Activated CD8-positive, alpha-beta memory T cell treated with anti-CD3 and anti-CD28 coated beads for 1 hour (primary cell): ENCODE measurements at places on chromosomes 6 and 20.

- no peak for DNase-seq
These were observed 1272.0 kb downstream of the HACE1 start for GRCh38 chr6:103587722-103588121.

- no peak for DNase-seq
These were observed 138.5 kb upstream of the UST start for GRCh38 chr6:148608199-148608951.

- no peak for DNase-seq
These were observed 329.0 kb downstream of the GRIK2 start for GRCh38 chr6:101722471-101722870.

DNA sequence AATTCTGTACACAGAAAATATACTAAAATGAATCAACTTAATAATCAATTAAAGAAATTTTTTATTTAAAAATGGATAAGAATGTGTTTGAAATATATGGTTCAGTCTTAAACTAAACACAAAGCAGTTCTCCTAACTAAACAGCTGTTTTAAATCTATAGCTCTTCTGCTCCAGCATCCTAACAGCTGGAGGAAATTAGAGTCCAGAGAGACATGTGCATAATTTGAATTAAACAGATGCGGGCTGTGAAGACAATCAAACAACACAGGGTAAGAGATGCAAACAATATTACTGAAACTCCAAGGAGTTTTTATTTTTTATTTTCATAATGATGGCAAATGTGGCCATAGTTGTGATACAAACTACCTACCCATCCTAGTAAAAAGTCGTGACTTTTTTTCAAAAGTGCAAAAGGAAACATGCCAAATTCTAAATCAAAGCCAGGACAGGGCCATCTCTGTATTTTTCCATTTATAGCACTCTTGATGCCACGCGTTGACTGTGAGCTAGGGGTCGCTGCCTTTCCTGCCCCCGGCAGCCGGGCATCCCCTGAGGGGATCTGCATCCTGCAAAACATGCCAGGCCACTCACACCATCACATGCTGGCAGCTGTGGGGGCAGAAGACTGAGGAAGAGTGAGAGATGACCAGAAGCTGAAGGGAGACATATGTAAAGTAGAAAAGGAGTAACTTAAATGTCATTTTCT lies 310.6 kb downstream of the PRKN start:
- no peak for DNase-seq

GRCh38 chr6:118504611-118505010 lies 43.5 kb upstream of the PLN start:
- no peak for DNase-seq

DNA sequence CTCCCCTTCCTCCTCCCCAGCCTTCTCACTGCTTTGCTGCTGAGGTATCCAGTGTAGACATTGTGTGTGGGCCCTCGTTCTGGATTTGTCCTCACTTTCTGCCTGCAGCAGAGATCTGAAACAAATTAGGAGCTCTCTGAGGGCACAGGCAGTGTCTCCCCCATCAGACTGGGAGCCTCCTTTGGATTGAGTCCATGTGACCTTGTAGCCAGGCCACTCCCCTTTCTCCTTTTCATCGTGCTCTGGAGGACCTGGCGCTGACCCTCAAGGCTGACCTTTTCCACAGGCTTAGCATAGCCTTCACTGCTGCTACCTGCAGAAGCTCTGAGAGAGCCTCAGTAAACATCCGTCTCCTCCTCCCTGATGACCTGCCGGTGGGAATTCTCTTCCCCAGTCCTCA lies 26.2 kb downstream of the VEGFA start:
- DNase-seq = no peak

DNA sequence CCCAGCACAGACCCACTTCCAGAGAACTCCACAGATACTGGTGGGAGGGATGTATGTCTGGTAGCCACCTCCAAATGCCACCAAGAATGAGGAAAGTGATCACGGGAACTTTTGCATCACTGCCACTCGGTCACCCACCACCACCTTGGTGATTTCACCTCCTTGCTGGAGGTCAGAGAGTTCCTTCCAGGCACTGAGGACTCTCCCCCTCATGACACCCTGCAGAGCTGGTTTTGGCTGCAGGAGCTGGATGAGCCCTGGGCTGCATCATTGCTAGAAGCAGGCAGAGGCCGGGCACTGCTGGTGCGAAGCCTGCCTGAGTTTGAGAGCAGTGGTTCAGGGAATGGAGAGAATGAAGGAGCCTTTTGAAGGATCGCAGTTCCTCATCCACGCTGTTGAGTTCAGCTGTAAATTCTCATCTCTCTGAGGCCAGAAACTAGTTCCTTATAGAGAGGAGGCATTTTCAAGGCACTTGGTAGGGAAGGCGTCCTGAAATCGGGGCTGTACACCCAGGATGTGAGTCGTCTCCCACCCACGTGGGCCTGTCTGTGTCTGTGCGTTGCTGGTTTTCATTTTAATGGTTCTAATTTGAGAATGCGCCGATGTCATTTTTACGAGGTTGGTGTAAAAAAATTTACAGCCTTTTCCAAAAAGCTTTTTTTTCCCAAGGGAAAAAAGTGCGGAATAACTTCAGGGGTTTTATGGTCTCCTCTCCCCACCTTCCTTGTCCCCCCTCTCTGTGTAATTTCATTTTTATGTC lies 25.0 kb downstream of the FOXP4 start:
- no peak for DNase-seq

GRCh38 chr6:116253188-116253504 lies 729 bp downstream of the TSPYL4 start:
- no peak for DNase-seq

DNA sequence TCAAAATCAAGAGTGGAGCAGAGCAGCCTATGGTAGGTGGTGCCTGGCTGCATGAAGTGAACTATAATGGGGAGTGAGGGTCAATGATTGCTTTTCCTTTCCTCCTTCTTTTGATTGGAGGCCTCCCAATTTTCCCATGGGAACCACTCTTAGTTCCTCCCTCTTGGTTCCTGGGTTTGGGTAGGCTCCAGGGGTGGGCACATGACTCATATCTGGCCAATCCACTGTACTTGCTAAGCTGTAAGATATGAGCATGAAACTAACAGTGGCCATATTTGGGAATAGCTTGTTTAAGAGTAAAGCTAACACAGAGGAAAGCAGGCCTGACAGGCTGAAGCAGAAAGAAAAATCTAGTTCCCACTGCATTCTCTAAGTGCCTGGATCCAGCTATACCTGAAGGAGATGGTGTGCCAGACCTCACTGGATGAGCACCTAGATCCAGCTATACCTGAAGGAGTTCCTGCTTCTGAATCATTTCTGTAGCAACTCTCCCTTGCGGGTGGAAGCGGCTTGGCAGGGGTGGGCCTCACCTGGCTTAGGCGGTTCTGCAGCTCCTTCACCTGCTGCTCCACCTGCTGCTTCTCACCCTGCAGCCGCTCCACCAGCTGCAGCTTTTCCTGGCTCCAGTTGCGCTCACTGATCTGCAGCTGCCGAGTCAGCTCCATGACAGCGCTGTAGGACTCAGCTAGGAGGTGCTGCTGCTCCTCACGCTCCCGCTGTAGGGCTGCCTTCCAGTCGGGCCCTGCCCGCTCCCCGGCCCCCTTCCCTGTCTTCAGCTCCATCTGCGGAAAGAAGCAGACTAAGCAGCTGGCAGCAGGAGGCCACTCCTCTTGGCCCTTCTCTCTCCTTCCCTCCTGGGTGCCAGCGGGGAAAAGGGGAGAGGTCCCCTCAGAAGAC lies 29.0 kb upstream of the DSN1 start:
- DNase-seq = no peak

DNA sequence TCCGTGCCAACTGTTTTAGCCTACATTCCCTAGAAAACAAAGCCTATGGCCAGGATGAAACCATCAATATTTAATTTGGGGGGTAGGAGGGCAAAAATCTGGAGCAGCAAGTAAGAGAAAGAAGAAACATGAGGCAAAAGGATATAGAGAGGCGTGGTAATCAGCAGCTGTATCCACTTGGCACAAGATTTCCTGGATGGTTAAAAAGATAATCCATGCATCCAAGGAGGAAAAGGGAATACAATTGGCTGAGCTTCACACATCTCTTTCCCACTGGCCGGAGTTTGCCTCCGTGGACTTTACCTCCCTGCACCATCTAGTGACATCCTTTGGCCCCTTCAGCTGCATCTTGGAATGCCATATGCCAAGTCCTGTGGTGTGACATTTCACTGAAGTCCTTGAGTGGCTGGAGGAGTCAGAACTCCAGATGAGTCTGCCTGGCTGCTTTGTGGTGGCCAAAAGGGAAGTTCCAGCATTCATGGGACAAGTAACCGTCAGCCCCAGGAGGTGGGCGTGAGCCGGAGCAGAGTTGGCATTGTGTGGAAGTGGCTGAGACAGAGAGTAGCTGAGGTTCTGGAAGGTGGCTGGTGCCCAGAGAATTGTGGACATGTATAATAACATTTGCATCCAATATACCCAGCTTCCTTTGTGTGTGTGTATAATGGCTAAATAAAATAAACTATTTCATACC lies 13.7 kb upstream of the TMX4 start:
- no peak for DNase-seq

DNA sequence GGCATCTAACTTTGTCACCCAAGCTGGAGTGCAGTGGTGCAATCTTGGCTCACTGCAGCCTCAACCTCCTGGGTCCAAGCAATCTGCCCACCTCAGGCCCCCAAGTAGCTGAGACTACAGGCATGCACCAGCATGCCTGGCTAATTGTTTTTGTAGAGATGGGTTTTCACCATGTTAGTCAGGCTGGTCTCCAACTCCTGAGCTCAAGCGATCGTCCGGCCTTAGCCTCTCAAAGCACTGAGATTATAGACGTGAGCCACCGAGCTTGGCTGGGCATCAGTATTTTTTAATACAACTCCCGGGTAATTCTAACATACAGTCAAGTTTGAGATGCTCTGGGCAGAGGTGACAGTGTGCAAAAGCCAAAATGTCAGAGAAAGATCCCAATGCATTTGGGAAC lies 73.5 kb downstream of the NFATC2 start:
- DNase-seq = no peak

GRCh38 chr6:84763886-84764331 lies 489 bp downstream of the TBX18 start:
- no peak for DNase-seq

- DNase-seq = no peak
These were observed 71.1 kb downstream of the ASCC3 start for GRCh38 chr6:100810015-100810414.

DNA sequence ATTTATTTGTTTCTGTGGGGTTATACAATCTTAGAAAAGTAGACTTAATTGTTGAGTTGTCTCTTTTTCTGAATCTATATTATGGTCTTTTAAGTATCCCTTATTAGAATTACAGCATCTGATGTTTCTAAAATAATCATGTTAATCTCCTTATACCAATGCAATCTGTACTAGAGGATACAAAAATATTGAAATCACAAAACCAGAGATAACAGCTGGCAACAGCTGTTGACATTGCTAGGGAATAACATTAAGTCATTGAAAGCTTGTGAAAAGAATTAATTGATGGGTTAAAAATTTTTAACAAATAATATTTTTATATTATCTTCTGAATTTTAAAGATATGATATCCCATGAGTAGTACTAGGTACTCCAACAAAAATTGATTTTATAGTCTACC lies 162.6 kb downstream of the COL19A1 start:
- no peak for DNase-seq

GRCh38 chr6:44664716-44665115 lies 277.2 kb downstream of the CDC5L start:
- DNase-seq = no peak

DNA sequence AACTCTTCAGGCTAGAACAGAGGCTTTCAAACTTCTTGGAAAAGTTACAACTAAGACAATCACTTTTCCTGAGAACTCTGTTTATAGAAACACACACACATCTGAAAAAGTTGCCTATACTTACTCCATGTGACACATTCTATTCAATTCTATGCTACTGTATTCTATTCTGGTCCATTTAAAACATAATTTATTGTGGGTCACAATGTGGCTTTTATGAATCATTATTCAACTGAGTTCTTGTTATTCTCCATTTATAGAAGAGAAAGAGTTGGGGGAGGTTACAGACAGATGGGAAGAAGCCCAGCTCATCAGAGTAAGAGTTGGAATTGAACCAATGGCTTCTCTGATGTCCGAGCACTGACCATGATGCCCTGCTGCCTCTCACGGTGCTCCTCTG lies 21.6 kb upstream of the BCAS1 start:
- no peak for DNase-seq

DNA sequence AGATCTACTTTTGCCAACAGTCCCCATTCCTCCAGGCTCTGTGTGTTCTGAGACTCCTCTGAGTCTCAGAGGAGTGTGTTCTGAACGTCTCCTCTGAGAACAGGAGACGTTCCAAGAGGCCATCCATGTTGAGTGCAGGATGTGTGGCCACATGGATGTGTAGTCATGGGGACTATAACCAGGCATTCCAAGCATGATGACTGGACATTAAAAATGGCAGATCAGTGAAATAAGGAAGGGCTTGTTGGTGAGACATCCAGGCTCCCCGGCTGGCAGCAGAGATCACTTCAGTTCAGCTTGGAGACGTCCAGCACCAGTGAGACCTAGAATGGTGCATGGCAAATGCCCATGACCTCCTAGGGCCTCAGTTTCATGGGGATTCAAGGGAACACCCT lies 34.3 kb upstream of the POU5F1 start:
- no peak for DNase-seq
